Smooth muscle cell of the umbilical artery (primary cell): ENCODE measurements at places on chromosomes 3 and 15. TPM values are rescaled to one million over a fixed set of nuclear protein-coding genes. Genes with fewer than 3 reads are reported as not detected.

DENND4A gene
- 22.9 and 32.1 TPM in 2 replicates for total RNA-seq

TARS3 gene
- total RNA-seq = 13.9 and 14.3 TPM in 2 replicates

SPSB4 gene
- total RNA-seq = under 0.01 TPM in 1 of 2 replicates, not detected in the other

SH2D7 gene
- not detected in 2 replicates for total RNA-seq

GOLGA6D gene
- total RNA-seq = 0.05 TPM in 1 of 2 replicates, not detected in the other

PRTG gene
- total RNA-seq = 1.2 and 1.3 TPM in 2 replicates

RPLP1 gene
- total RNA-seq = 29.3 and 47.2 TPM in 2 replicates

CHRM5 gene
- total RNA-seq = under 0.01 TPM in 1 of 2 replicates, not detected in the other

PIERCE2 gene
- 0.89 and 1.1 TPM in 2 replicates for total RNA-seq

ANKUB1 gene
- total RNA-seq = not detected in 2 replicates

WDR49 gene
- 0.09 TPM in 1 of 2 replicates, not detected in the other for total RNA-seq

CAPN3 gene
- 0.74 and 4.2 TPM in 2 replicates for total RNA-seq

STRA6 gene
- 30.3 and 47.2 TPM in 2 replicates for total RNA-seq

TFRC gene
- total RNA-seq = 446 and 494 TPM in 2 replicates

MGLL gene
- 8.9 and 25.0 TPM in 2 replicates for total RNA-seq

ASB14 gene
- total RNA-seq = 0.05 TPM in 1 of 2 replicates, not detected in the other

KLHDC8B gene
- total RNA-seq = 9.5 and 15.7 TPM in 2 replicates

MST1R gene
- total RNA-seq = 0.14 and 0.30 TPM in 2 replicates

ARPP21 gene
- total RNA-seq = not detected in 2 replicates

EHHADH gene
- total RNA-seq = 2.4 and 6.4 TPM in 2 replicates

LDHAL6B gene
- not detected in 2 replicates for total RNA-seq

TRAIP gene
- 1.5 and 2.4 TPM in 2 replicates for total RNA-seq

TMEM108 gene
- under 0.01 and 0.23 TPM in 2 replicates for total RNA-seq

NRROS gene
- total RNA-seq = 0.30 and 1.2 TPM in 2 replicates

FAM107A gene
- not detected in 2 replicates for total RNA-seq

MFN1 gene
- 50.8 and 86.2 TPM in 2 replicates for total RNA-seq

SCAANT1 gene
- total RNA-seq = not detected in 2 replicates

SMCO1 gene
- not detected in 2 replicates for total RNA-seq

MCF2L2 gene
- 0.30 and 0.37 TPM in 2 replicates for total RNA-seq

DNAH12 gene
- 0.37 and 0.59 TPM in 2 replicates for total RNA-seq

SPESP1 gene
- 2.7 and 6.0 TPM in 2 replicates for total RNA-seq

RPUSD3 gene
- total RNA-seq = 22.0 and 25.5 TPM in 2 replicates

GOLGA8R gene
- 1.2 and 3.3 TPM in 2 replicates for total RNA-seq

NAALADL2 gene
- total RNA-seq = 13.1 and 17.8 TPM in 2 replicates

CSPG4 gene
- total RNA-seq = 63.0 and 213 TPM in 2 replicates

CHST2 gene
- total RNA-seq = 11.9 and 18.5 TPM in 2 replicates

LAMB2 gene
- 896 and 1,055 TPM in 2 replicates for total RNA-seq

ADAMTS17 gene
- total RNA-seq = 0.30 and 0.37 TPM in 2 replicates

MAGEF1 gene
- 19.0 and 22.6 TPM in 2 replicates for total RNA-seq

LMOD3 gene
- not detected in 2 replicates for total RNA-seq

RTP3 gene
- not detected in 2 replicates for total RNA-seq

ISL2 gene
- total RNA-seq = 1.8 and 2.4 TPM in 2 replicates

BUB1B gene
- total RNA-seq = 3.6 and 19.2 TPM in 2 replicates

CCNL1 gene
- total RNA-seq = 107 and 116 TPM in 2 replicates

CXCR6 gene
- total RNA-seq = not detected in 2 replicates

TP63 gene
- not detected in 2 replicates for total RNA-seq

DLL4 gene
- 0.14 and 0.30 TPM in 2 replicates for total RNA-seq

LRRC31 gene
- not detected in 2 replicates for total RNA-seq

DCLK3 gene
- total RNA-seq = not detected in 2 replicates

SCN5A gene
- 0.30 and 1.4 TPM in 2 replicates for total RNA-seq

FGF7 gene
- total RNA-seq = 41.8 and 342 TPM in 2 replicates

SEMA3F gene
- total RNA-seq = 0.23 and 0.30 TPM in 2 replicates

SCN11A gene
- total RNA-seq = not detected in 2 replicates

C2CD4A gene
- total RNA-seq = not detected in 2 replicates

THSD4 gene
- 35.0 and 159 TPM in 2 replicates for total RNA-seq

SCAMP5 gene
- total RNA-seq = 0.51 and 0.89 TPM in 2 replicates

AHSG gene
- total RNA-seq = under 0.01 and 0.09 TPM in 2 replicates

SLC28A1 gene
- total RNA-seq = not detected in 2 replicates

TMOD2 gene
- total RNA-seq = 10.4 and 13.8 TPM in 2 replicates
